ENCODE measurements at places on chromosomes 3 and 15.
A peak's percentile ranks its signal among the peaks of the same experiment; 100 is the strongest.

GRCh38 chr3:8001307-8001706 lies 500.3 kb upstream of the LMCD1 start:
- DNase-seq: no peak

DNA sequence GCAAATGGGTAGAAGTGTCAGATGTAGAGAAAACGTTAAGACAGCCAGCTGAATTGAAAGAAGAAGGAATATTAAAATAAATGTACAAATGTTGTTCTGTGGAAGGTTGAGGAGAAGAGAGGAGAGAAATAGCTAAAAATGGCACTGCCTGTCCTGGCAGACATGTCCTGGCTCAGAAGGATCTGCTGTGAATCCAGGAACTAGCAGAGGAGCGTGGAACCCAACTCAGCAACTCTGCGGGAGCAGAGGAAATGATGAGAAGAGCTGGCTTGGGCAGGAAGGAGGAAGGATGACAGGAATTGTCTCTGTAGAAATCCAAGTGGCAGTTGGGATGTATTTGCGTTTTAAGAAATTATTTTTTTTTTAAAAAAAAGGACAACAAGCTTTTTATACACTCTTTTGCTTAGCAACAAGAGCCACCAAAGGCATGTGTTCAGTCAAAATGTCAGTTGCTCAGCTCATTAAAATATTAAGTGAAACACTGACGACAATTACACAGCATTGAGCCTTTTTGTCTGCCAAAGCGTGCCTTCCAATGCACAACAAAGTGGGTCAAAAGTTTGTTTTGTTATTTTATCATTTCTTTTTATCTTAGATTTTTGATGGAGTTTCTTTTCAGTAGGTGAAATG lies 16.1 kb downstream of the NANOGP8 start:
- DNase-seq: no peak

GRCh38 chr3:175502155-175502554 lies 643.0 kb downstream of the NAALADL2 start:
- no peak for DNase-seq

GRCh38 chr3:197404030-197404429 lies 105.6 kb upstream of the DLG1 start:
- no peak for DNase-seq

DNA sequence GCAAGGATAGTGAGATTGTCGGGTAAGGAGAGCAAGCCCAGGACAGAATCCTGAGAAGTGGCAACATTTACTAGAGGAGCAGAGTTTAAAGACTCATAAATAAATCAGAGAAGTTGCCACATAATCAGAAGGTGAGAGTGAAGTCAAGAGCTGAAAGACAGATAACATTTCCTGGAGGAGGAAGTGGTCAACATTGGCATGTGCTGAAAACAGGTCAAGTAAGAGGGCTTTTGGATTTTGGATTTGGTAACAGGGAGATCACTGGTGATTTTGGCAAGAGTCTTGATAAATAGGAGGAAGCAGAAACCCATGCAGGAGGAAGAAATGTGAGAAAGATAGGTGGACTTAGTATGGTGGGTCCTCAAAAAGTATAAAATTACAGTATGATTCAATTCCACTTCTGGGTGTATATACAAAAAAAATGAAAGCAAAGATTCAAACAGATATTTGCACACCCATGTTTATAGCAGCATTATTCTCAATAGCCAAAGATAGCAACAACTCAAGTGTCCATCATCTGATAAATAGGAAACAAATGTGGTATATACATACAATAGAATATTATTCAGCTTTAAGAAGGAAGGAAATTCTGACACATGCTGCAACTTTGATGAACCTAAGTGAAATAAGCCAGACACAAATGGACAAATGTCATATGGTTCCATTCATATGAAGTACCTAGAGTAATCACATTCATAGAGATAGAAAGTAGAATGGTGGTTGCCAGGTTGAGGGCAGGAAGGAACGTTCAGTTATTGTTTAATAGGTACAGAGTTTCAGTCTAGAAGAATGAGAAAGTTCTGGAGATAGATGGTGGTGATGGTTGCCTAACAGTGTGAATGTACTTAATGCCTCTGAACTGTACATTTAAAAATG lies 27.3 kb upstream of the MBNL1 start:
- DNase-seq: no peak

GRCh38 chr3:46878781-46879436 lies 1.4 kb downstream of the PTH1R start:
- DNase-seq: no peak

DNA sequence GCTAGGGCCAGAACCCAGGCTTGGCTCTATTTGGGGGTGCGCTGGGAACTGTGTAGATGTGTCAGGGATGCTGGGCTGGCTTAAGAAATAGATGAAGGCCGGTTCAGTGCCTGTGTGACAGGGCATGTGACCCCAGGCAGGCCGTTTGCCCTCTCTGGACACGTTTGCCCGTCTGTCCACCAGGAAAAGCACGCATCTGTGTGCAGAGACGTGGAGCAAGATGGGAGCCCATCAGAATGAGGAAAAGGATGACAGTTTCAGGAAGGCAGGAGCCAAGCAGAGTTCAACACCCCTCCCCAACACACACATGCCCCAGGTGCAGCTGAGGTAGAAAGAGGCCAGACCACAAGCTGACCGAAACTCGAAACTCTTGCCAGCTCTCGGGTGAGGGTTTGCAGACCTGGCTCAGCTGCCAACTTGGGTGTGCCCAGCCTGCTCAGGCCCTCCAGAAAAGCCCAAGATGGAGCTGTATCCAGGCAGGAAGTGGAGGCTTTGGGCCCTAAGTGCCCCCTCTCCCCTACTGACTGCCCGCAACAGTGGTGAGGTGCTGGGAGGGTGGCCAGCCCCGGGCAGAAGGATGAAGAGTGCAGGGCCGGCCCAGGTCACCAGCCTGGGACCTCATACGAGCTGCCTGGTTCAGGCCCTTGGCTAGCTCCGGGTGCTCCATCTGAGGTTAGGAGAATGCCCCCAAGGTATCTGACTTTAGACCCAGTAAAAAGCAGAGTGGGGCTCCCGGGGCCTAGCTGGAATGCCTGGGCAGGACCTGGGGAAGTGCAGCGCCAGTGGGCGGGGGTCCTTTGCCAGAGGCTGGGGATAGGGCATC lies 10.2 kb upstream of the MESP1 start:
- no peak for DNase-seq

- no peak for DNase-seq
Measured at GRCh38 chr3:172289583-172289982, 158.7 kb downstream of the GHSR start.

- no peak for DNase-seq
Measured at GRCh38 chr3:50563867-50564266, 3.7 kb downstream of the C3orf18 start.

DNA sequence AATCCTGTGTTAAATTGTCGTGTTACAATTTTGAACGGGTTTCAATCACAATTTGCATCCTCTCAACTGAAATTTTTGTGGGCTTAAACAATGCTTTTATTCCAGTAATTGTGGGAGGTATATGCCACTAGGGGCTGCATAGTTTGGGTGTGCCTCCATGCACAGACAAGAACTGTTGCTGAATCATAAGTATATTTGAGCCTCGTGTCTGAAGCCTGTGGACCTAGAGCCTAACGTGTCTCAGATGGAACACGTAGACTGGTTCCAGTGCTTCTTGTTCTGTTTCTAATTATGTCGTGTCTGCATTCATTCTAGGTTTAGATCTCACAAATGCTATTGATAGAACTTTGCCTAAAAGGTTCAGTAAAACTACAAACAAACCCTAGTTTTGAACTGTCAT lies 363.4 kb downstream of the RBMS3 start:
- no peak for DNase-seq

- DNase-seq: no peak
Measured at GRCh38 chr3:137259701-137260100, 301.9 kb downstream of the IL20RB start.

GRCh38 chr15:91068436-91068835 lies 31.6 kb upstream of the SV2B start:
- no peak for DNase-seq

DNA sequence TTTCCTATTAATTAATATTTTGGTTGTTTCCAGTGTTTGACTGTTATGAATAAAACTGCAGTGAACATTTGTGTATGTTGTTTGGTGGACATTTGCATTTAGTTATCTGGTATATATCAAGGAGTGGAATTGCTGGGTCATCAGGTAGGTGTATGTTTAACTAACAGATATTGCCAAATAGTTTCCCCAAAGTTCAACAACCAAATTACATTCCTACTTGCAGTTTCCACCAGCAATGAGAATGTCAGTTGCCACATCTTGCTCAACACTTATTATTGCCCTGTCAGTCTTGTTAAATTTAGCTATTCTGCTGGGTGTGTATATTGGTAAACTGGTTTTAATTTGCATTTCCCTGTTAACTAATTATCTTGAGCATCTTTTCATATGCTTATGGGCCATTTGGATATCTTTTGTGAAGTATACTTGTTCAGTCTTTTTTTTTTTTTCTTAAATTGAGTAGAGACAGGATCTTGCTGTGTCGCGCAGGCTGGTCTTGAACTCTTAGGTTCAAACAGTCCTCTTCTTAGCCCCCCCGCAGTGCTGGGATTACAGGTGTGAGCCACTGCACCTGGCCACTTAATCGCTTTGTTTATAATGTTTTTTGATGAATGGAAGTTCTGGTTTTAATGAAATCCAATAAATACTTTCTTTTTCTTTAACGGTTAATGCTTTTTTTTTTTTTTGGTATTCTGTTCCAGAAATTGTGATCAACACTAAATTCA lies 7.9 kb downstream of the FEM1B start:
- no peak for DNase-seq

DNA sequence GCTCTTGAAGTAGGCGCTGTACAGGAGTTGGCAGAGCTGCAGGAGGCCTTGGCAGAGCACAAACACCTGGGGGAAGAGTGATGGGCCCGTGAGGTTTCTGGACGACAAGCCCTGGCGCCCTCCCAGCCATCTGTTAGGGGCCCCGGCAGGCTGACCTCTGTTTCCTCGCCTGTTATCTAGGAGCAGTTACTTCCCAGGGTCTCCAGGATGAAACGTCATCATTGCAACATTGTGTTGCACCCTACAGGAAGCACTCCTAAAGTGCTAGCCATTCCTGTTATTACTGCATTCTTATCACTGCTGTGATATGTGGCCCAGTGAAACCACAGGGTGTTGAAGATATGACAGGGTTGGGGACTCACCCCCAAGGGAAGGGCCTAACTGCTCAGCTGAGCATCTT lies 50.2 kb downstream of the SLCO2A1 start:
- DNase-seq: no peak

DNA sequence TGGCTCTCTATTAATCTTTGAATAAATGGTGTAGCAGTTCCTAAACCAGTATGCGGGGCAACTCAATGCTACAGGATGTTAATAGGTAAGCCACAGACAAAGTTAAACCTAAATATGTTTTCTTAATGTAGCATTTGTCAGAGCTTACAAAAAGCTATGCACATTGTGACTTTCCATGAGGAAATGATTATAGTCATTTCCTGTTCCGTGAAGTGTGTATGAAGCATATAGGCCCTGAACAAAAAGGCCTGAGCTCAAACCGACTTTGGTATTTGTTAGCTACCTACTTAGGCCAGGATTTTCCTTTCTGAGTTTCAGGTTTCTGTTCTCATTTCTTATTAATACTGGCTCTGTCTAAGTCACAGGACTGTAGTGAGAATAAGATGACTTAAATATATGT lies 14.2 kb downstream of the ZNF80 start:
- no peak for DNase-seq

- no peak for DNase-seq
Measured at GRCh38 chr3:133629146-133629545, 32.6 kb downstream of the TOPBP1 start.

DNA sequence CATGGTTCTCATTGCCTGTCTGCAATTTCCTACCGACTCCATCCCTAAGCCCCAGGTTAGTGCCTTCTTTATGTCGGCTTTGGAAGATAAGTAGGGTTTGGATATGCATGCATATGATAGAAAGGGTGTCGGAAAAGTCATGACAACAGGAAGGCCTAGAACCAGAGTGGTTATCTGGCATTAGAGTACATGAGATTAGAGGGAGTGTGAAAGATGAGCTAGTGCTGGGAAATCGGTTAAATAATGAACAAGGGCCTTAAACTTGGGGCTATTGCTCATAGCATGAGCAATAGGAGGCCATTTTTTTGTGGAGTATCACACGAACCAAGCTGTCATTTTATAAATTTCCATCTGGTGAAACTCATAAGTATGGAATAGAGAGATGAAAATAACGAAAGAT lies 54.0 kb upstream of the LPP start:
- DNase-seq: no peak

- DNase-seq: no peak
Measured at GRCh38 chr3:42805141-42805821, 991 bp upstream of the HIGD1A start.

GRCh38 chr3:118973050-118973449 lies 61.6 kb downstream of the IGSF11 start:
- peak; percentile 49 for DNase-seq

DNA sequence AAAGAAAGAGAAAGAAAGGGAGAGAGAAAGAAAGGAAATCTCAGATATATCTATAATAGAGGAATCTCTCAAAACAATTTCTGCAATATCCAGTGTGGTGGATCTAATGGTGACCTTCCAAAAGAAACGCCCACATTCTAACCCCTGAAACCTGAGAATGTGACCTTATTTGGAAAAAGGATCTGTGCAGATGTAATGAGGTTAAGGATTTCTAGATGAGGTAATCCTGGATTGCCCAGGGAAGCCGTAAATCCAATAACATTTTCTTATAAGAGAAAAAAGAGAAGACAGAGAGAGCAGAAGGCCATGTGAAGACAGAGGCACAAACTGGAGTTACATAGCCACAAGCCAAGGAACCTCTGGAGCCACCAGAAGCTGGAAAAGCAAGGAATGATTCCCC lies 307.6 kb downstream of the ZBTB20 start:
- DNase-seq: no peak

GRCh38 chr15:66617137-66618090 lies 51.6 kb upstream of the LCTL start:
- DNase-seq: peak; percentile 70

GRCh38 chr3:9352917-9353752 lies 9.7 kb upstream of the THUMPD3 start:
- no peak for DNase-seq

GRCh38 chr3:155317211-155317610 lies 23.7 kb upstream of the STRIT1 start:
- no peak for DNase-seq

DNA sequence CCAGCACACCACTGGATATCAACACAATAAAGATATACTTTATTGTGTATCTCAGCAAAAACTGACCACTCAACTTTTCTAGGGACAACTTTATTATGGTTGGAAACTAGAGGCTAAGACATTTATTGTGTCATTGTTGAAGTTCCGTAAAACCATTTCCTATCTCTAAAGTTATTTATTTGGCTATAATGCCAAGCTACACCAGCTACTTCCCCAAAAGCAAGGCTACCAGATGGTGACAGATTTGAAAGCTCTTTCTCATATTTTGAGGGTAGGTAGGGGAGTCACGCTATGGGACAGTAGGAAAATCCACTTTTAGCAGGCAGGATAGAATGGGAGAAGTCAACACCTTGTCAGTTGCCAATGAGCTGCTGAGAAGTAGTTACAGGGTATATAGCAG lies 834.6 kb upstream of the CFAP20DC start:
- no peak for DNase-seq

Measured in nucleus accumbens (tissue), 56 donors.